Sigmoid colon (tissue), 7 donors: ENCODE measurements at places on chromosomes 3 and 15. TPM values are rescaled to one million over a fixed set of nuclear protein-coding genes. Genes with fewer than 3 reads are reported as not detected.

GRCh38 chr3:174023421-174023820 lies 625.9 kb downstream of the NLGN1 start:
- DNase-seq = no peak

DNA sequence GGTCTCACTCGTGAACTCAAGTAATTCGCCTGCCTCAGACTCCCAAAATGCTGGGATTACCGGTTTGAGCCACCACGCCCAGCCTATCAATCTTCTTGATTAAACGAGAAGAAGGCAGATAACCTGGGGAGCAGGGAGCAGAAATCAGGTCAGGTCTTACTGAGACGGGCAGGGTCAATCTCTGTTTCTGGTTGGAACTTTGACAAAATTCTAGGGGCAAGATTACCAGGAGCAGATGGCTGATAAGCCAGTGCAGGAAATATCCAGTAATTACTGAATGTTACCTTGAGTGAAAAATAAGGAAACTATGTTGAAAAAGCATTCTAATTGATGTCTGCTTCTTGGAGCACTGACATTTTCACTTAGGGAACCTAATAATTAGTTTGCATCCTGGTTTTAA lies 24.4 kb upstream of the GOLM2 start:
- DNase-seq = no peak

Gene MME
- total RNA-seq = 1.1 TPM

DNA sequence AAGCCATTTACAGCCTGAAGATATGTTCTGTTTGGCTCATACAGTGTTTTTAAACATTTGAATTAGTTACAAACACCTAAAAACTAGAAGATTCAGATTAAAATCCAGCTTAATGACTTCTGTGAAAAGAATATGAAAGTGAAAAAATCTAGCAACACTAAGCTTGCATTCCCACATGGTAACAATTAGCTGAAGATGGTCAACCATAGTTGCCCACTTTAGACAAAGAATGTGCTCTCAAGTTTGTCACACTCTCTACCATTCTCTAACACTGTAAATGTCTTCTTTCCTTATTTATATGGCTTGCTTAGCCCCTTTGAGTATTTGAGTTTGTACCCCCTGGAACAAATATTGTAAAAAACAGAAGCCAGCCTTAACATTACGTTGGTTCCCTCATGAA lies 32.7 kb downstream of the HDGFL3 start:
- no peak for DNase-seq

Gene H1-8
- not detected for total RNA-seq

- no peak for DNase-seq
These were observed 6.2 kb downstream of the H1-8 start for GRCh38 chr3:129549006-129549800.

Gene CDHR4
- total RNA-seq = 0.99 TPM

DNA sequence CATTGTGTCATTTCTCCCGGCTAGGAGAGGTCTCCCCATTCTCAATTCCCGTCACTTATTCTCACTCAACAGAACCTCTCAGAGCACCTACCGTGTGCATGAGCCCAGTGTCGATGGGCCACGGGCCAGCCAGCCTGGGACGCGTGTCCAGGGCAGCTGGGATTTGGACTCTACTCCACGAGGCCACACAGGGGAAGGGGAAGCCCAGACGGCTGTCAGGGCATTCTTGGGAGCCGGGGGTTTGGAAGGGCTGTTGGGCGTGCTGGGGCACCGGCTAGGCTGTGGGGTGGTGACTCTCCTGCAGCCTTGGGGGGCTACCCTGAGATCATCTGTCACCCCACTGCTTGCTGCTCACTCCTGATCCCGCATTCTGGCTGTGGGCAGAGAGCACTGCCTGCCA lies 41.7 kb upstream of the PCSK6 start:
- no peak for DNase-seq
